ENCODE measurements at places on chromosomes 4 and X.
A peak's percentile ranks its signal among the peaks of the same experiment; 100 is the strongest.

DNA sequence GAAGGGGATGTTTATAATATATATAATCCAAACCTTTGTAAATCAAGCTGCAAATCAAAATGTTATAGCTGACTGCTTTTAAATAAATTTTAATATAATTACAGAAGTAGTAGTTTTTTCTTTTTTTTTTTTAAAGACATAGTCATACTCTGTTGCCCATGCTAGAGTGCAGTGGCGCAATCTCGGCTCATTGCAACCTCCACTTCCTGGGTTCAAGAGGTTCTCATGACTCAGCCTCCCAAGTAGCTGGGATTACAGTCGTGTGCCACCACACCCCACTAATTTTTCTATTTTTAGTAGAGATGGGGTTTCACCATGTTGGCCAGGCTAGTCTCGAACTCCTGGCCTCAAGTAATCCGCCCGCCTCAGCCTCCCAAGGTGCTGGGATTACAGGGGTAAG lies 178.7 kb downstream of the FBXW7 start:
- DNase-seq: no peak

DNA sequence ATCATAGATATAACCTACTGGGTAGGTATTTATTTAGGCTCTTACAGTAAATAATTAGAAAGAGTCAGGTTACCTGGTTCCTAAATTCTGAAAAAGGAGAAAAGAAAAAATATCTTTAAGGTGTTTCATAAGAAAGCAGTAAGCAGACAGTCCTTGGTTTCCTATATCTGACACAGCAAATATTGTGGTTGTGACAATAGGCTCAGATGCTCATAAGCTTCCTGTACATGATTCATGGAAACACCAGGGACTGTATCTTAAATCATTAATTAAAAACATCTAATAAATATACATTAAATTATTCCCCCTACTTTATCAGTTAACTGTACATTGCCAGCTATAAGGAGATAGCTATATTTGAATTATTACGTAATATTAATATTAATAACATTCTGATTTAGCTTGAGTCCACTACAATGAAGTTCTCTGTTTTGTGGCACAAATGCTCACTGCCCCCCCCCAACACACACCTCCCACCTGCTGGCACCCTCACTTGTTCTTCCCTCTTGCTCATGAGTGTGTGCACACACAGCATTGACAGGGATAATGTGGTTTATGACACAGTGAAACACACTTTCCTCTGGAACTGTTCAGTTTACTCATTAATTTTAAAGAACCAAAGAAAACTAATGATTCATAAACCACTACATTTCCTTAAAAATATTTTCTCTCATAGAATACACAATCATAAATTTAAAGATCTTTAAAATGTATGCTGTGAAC lies 187.4 kb downstream of the NR3C2 start:
- no peak for DNase-seq

- DNase-seq: no peak
These were observed 1023.8 kb downstream of the FAT4 start for GRCh38 chr4:126338548-126338947.

DNA sequence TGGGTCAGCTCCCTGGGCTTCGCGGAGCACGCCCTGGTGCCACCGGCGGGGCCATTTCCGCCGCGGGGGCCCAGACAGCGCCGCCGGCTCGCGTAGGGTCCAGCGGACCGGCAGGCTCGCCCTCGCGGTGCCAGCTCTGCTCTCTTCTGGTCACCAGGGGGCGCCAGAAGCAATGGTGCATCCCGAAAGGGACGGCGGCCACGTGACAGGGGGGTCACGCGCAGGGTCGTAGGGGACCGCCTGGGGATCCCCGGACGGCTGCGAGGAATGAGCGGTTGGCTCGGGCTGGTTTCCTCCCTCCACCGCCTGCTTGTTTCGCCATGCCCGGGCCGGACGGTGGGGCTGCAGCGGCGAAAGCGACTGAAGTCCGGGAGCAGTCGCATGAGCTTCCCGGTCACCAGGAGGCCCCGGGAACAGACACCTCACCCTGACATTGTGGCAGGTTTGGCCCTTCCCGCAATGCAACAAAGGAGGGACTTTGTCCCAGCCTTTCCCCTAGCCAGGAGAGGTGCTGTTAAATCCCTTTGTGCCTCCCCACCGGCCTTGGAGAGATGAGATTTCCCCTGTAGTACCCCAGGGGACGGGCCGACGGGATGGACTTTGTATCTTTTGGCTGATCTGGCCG lies 15.8 kb downstream of the ZCCHC12 start:
- peak; percentile 4 for DNase-seq

DNA sequence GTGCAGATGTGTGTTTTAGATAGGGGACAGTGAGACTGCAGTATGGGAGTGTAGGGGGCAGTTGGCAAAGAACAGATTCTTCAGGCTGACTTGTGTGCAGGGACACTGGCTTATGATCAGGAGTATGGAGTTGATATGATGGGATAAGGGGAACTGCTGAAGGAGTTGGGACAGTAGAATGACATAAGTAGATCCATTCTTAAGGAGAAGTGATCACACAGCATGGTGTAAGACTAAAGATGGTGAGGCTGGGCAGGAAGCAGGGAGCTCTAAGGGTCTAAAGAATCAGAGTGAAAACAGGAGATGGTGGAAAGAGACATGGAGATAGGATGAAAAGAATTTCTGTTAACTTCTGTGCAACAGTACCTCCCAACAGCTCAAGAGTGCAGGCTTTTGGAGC lies 70.7 kb downstream of the REELD1 start:
- DNase-seq: no peak

DNA sequence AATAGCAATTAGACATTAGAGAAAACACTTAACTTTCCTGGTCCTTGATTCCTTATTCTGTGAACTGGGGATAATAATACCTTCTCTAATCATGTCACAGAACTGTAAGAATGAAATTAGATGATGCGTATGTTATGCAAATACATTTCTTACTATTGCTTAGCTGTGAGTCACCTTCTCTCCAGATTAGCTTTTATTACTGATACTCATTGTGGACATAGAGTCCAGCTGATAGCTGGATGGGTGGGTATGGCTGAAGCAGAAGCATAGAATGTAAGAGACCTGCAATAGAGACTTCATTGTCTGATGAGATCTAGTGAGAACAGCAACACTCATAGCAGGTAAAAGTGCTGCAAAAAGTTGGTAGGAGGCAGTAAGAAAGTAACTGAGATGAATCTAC lies 437.2 kb upstream of the ZFP42 start:
- DNase-seq: no peak
